ENCODE measurements at places on chromosomes 7 and 10.

GRCh38 chr7:148242294-148242821, 348.2 kb upstream of the C7orf33 start:
- DNase-seq = peak; percentile 79

DNA sequence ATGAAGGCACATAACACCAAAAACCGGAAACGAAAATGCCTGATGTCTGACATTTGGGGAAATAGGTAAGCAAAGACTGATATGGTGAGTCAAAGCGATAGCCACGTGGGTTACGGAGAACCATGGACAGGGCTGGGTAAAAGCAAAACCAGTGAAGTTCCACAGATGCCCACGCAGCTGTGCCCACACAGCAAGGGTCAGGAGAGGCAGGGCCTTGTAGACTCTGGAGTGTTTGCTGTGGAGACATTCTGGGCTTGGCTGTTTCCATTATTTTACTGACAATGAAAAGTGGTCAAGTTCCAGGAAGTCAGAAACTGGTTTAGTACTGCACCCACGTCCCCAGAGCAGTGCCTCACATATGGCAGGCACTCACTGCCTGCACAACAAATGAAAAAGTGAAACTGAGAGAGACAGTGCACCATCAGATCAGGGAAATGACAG, 148.7 kb downstream of the ZMYND11 start:
- no peak for DNase-seq

DNA sequence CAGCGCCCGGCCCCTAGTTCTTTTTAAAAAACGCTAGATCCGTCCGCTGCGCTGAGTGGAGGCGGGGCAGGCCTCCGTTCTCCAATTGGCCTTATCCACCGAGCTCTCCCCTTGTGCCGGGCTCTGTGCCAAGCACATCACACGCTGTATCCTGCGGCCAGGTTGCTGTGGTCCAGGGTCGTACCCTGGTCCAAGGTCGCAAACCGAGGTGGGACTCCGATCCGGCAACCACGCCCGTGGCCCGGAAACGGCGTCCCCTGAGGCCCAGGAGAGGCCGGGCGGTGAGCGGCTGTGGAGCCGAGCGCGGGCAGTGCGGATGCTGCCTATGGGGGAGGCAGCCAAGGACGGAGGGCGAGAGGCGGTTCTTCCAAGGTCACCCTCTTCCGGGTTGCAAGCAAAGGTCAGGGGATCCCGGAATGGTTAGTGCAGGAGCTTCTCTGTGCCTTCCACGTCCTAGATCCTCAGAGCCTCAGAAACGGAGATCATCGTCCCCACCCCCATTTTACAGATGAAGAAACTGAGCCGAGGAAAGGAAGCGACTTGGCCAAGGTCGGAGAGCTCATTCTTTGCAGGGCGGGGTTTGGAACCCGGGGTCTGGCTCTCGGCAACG, 72.4 kb upstream of the LRRC4 start:
- peak; percentile 33 for DNase-seq

GRCh38 chr7:6106140-6106904, 75.1 kb downstream of the ANKRD61 start:
- peak; percentile 36 for DNase-seq

DNA sequence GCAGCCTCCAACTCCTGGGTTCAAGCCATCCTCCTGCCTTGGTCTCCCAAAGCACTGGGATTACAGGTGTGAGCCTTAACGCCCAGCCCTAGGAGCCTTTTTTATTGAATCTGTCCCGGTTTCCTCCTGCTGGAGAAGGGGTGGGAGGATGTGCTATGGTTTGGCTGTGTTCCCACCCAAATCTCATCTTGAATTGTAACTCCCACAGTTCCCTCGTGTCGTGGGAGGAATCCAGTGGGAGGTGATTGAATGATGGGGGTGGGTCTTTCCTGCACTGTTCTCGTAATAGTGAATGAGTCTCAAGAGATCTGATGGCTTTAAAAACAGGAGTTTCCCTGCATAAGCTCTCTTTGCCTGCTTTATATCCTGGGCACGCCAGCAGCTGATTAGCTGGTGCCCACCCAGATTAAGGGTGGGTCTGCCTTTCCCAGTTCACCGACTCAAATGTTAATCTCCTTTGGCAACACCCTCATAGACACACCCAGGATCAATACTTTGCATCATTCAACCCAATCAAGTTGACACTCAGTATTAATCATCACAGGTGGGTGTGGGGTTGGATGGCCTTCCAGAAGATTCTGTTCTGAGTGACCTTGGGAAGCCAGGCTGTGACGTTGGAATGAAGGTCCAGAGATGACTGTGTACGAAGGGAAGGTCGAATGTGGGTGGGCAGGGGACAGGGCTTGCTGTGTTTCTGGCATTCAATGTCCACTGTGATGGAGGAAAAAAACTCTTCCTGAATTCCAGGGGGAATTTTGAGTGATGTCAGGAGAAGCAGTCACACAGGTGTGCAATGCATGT, 33.8 kb upstream of the CUX1 start:
- DNase-seq = no peak
